ENCODE measurements at places on chromosomes 1 and 21.

DNA sequence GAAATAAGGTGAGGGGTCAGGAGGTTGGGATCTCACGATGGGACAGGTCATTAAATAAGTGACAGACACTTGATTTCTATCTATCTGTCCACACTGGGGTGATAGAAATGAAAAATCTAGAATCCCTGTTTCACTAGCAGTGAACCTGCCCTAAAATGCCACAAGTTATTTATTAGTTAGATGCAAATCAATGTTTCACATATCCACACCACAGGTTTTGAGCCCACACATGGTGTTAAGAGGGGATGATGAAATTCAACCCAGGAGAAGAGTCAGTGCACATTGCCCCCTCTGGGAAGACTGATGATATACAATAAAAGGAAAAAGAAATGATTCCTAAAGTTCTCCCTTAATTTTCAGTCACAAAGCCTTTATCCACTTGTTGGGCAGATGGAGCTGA, 10.1 kb upstream of the NTPCR start:
- DNase-seq: no peak

GRCh38 chr1:31310198-31310597, 13.4 kb downstream of the ZCCHC17 start:
- DNase-seq: no peak

GRCh38 chr1:110452330-110452729, 1.4 kb downstream of the PROK1 start:
- DNase-seq: no peak

GRCh38 chr1:113935970-113936369, 6.8 kb downstream of the HIPK1 start:
- DNase-seq: no peak

- DNase-seq: peak; percentile 22
Measured at GRCh38 chr21:25717491-25718147, 17.1 kb downstream of the ATP5PF start.

DNA sequence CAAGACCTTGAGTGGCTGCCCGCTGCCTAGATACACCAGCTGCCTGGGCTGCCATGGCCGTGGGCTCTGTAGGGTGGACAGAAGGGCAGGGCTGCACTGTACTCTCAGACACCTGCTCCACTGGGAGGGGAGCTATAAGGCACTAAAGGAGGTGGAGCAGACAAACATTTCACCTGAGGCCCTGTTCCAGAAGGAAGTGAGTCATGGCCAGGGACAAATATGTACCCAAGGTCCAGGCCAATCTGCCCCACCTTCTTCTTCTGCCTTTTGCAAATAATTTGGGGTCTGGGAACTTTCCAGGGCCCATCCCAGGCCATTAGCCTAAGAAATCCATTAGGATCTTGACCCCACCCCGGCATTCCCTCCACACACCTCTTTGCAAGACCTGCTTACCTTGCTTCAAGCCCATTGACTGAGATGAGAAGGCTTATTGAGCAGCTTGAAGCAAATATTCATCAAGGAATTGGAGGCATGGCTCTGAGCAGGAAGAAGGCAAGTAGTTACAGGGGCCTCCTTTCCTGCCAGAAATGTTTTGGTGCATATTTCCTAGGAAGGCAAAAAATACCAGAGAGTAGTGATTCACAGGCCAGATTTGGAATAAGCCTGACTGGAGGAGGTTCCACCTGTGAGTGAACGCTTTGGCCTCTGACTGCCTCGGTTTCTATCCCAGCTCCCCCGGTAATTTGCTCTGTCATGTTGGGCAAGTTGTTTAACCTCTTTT, at the start of gene CAPN8:
Gene CAPN8, minus strand, starts transcription at position 110 of the 721 bp plus-strand sequence. Its CDS starts 55 bp downstream, at position 55.
- DNase-seq: no peak

DNA sequence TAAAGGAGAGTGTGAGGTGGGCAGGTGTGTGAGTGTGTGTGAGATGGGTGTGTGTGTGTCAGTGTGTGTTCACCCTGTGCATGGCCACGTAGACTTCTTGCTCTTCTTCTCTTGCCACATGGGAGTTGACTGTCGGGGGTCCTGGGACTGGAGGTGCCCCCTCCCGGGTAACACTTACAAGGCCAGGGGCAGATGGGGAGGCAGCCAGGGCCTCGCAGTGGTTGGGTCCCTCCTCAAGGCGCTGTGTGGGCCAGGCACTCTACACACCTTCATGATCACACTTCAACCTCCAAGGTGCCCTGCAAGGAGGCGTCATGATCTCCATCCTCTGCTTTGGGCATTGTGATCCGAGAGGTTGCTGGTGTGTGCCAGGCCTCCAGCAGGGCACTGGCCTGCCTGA, 2.3 kb downstream of the PLA2G2F start:
- no peak for DNase-seq

DNA sequence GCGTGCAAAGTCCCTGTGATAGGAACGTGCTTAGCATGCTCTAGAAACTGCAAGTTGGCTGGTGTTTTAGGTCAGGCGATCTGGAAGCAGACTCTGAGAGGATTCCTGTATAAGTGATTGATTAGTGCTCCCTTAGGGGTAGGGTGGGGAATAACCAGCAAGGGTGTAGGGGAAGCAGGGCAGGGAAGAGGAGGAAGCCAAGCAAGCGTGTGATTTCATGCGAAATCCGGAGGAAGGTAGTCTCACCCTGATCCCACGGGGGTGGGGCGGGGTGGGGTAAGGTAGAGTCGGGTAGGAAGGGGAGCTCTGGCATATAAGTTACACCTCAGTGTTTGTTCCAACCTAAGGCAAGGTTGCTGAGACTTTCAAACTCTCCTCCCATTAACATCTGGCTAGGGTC, 24.9 kb upstream of the CTPS1 start:
- no peak for DNase-seq

GRCh38 chr1:229402993-229403392, 30.9 kb downstream of the ACTA1 start:
- no peak for DNase-seq

- no peak for DNase-seq
Measured at GRCh38 chr1:54010415-54011117, 7.4 kb downstream of the LDLRAD1 start.

DNA sequence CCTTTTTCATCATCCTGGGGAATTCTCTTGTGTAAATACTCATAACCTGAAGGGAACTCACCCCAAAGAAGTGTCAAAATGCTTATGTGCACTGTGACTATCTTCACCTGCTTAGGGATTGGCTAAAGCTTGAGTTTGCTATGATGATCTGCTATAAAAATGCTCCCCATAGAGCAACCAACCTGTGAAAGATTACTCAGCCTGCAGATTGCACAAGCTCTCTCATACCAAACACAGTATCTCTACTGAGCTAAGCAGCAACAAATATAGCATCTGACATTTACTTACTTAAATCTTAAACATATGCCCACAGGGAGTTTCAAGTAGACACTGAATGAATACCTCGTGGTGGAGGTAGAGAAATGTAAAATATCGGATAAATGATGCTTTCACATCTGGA, 725.8 kb downstream of the MRPL39 start:
- no peak for DNase-seq

DNA sequence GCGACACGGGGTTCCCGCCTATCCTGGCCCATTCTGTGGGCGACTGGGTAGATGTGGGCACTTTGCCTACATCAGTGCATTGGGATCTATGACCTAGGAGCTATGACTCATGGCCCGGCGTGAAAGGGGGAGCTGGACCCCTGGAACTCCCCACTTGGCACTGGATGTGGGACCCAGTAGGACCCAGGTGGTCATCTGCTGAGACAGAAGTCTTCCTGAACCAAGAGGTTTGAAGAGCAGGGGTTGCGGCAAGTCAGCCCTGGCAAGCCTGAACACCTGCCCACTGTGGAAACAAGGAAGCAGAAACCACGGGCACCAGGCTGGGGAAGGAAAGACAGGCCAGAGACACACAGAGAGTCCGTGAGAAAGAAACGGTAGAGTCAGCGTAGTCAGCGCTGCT, 656.7 kb downstream of the AJAP1 start:
- no peak for DNase-seq

DNA sequence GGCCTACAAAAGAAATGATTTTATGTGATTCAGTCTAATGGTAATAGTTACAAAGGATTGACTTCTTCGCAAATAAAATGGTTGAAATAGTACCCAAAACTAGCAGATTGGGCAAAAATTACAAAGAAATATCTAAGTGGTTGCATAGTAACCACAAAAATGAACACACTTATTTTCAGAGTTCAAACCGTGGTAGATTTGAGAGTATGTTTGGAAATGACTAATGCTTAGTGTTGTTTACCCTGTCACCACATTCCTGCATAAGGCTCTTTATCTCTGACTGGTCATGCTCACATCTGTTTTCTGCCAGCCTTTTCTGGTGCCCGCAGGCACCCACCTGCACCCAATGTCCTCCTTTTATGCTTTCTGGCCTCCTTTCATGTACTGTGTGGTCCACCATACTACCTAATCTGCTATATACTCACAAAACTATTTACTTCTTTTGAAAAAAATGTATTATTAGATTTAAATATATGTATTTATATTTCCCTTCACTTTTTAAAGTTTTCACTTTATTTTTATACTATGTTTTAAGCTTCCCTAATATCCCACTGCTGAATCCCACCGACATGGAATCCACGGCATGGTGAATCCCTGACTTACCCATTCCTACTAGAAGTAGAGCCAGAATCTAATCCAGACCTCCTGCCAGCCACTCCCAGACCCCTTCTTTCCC, 30.3 kb downstream of the PTPRC start:
- DNase-seq: peak; percentile 53

DNA sequence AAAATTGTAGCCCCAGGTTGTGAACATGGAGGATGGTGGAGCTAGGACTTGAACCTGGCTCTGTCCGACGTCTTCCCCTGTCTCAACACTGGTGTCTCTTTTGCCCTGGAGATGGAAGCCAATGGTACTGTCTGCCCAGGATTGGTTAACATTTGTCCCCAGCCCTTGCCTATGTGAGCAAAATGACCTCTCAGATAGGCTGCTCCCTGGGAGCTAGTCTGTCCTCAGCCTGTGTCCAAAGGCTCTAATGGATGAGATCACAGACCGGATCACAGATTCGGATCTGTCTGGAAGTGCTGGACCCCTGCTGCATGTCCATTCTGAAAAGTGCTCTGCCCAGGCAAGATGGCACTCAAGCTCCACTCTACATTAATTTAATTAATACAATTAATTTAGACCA, 394.4 kb upstream of the VAMP3 start:
- DNase-seq: no peak

DNA sequence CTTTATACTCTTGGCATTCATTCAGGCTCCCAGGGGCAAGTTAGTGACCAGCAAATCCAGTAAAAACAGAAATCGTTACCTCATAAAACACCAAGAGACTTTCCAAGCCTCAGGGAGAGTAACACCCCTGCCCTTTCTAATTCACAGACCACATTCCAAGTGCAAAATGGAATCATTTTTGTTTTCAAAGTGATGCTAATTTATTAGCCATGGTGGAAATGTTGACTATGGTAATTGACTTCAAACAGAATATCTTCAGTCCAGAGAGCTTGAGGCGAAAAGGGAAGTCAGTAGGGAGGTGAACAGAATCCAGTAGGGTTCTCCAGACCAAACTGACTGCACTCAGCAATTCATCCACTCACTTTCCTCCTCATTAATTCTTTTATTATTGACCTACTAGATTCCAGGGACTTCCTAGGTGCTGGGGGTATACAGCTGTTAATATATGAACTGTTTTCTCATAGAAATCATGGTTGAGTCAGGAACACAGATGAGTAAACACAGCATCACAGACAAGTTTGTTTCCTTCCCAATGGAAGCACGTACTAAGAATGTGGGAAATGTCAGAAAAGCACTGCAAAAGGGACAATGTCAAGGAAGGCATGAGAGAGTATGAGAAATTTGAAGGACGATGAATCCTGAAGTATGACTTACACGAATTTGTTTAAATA, 388.5 kb upstream of the C1orf87 start:
- no peak for DNase-seq
